ENCODE measurements at places on chromosomes 16 and 17.

GRCh38 chr16:12229759-12230594, 253.4 kb downstream of the SNX29 start:
- peak; percentile 46 for DNase-seq

DNA sequence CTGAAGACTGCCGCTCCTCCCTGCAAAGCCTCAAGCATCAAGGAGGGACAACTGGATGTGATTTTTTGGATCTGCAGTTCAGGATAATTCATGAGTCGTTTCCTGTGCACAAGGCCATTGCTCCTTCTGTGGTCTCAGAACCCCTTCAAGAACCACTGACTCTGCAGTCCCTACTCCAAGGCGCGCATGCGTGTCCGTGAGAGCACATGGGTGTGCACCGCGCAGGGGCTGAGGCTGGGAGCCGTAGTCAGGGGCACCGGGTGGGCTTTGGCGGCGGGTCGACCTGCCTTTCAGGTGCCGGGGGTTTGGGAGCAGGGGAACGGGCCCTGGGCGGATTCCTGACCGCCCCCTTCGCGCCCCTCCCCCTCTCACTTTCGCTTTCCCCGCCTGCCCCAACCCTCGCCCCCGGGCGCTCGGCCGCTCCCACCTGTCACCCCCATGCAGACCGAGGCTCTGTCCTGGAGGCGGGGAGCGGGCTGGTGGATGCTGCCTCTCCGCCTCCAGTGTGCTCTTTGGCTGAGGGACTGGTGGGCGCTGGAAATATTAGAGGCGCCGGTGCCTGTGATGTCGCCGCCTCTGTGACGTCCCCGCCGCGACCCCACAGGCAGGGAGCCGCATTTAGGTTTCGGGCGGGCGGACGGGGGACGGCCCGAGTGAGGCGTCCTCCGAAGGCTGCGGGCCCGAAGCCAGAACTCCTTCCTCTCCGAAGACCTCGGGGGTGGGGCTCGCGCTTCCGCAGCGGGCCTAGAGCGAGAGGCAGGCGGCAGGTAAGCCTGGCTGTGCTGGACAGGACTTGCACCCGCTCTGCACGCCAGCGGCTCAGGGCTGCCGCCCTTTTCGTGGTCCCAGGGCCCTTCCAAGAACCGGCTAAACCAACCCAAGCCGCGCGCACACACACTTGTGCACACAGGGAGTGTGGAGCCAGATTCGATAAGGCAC, at the start of gene SPATA32:
Gene SPATA32, minus strand, starts transcription at position 518 of the 939 bp plus-strand sequence. Its CDS starts 78 bp downstream, at position 440.
- peak; percentile 55 for DNase-seq

DNA sequence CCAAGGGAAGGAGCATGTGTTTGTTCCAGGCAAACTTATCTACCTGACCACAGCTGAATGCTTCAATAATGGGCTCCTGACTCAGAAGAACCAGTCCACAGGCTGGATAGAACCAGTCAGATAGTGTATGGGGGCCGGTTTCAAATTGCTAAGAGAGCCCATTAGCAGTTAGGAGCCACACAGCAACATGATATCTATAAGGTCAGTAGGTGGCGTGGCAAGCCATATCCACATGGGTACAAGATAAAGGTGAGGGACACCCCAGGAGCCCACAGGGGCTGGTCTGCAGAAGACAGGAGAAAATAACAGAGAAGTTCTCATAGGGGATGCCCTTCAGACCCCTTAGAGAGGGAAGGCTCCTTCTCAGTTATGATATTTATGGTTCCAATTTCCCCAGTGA, 31.6 kb upstream of the CDRT15 start:
- no peak for DNase-seq

DNA sequence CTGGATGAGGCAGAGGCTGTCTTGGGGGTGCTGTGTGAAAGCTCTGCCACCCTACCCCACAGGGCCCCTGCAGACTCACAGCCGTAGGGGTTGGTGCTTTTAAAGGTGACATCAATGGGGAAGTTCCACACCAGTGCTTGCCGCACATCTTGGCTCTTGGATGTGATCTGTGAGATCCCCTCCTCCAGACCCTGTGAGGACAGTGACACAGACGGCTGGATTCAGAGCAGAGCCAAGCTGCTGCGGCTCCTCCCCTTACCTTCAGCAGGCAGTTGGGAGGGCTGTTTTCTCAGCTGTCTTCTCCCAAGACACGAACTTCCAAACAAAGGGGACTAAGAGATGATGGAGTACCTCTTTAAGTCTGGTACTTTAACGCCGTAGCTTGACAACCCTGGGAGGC, 4.8 kb downstream of the B9D1 start:
- no peak for DNase-seq

- DNase-seq = no peak
Observed at GRCh38 chr17:59941131-59941530, 23.4 kb downstream of the RNFT1 start.

DNA sequence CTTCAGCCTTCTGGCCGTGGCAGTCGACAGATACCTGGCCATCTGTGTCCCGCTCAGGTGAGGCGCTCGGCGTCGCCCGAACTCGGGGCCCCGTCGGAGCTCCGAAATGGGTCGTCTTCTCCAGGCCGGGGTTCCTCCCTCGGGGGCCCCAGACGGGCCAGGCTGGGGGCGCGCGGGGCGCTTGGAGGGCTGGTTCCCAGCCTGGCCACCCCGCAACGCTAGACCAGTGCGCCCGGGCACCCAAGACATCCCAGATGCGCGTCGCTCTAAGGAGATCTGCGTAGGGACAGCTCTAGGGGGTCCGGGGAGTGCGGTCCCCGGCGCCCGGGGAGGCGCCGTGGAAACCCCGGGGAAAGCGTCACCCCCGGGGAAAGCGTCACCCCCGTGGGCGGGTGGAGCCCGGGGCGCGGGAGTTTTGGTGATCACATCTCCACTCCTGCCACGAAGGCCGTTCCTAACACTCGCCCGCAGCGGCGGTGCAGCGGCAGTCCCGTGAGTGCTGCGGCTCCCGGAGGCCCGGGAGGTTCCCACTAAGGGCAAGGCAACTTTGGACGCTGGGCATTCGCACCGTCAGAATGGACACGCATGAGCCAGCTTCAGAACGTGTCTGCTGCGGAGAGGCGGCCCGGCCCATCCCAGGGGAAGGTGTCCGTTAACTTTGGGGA, 729 bp downstream of the ADORA2B start:
- no peak for DNase-seq

GRCh38 chr17:74351552-74352210, 10.0 kb downstream of the BTBD17 start:
- no peak for DNase-seq

DNA sequence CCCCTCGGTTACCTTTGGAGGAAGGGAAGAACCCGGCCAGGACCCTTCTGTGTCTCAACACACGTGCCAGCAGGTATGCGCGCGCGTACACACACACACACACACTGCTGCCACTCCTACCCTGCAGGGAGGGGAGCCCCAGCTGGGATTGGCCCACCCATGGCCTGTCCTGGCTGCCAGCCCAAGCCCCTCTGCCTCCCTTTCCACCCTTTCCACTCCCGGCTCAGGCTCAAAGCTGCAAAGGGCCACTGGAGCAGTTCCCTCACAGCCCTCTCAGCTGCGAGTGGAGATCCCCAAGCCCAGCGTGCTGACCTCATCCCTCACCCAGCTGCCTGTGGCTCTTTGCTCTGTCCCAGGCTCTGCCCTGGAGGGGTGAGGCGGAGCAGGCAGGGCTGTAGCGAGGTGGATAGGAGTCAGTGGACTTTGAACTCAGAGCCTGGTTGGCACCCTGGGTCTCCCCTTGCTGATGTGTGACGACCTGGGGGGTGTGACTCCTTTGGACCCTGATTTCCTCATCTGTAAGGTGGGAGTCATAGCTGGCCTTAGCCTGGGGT, 14.5 kb downstream of the KIF19 start:
- no peak for DNase-seq

GRCh38 chr17:15740570-15741120, 8.6 kb downstream of the TBC1D26 start:
- DNase-seq = no peak

GRCh38 chr16:73739049-73739769, 557.4 kb upstream of the PSMD7 start:
- DNase-seq = no peak

GRCh38 chr17:75010683-75011400, 1.6 kb upstream of the MRPL58 start:
- peak; percentile 20 for DNase-seq

GRCh38 chr16:8088820-8089338, 501.4 kb downstream of the TMEM114 start:
- DNase-seq = no peak

- DNase-seq = no peak
Observed at GRCh38 chr17:76643553-76644148, at the start of gene ST6GALNAC1. ST6GALNAC1 (minus strand) TSS chr17:76643757; CDS start chr17:76643638, 119 bp downstream.

DNA sequence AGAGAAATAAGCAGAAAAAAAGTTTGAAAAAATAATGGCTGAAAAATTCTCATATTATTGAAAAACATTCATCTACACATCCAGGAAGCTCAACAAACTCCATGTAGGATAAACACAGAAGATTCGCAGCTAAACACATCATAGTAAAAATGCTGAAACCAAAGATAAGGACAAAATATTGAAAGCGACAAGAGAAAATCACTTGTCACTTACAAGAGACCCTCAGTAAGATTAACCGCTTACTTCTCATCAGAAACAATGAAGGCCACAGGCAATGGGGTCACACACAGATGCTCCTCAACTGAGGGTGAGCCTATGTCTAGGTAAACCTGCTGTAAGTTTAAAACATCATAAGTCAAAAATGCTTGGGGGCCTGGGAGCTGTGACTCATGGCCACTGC, 38.1 kb upstream of the METRNL start:
- no peak for DNase-seq

DNA sequence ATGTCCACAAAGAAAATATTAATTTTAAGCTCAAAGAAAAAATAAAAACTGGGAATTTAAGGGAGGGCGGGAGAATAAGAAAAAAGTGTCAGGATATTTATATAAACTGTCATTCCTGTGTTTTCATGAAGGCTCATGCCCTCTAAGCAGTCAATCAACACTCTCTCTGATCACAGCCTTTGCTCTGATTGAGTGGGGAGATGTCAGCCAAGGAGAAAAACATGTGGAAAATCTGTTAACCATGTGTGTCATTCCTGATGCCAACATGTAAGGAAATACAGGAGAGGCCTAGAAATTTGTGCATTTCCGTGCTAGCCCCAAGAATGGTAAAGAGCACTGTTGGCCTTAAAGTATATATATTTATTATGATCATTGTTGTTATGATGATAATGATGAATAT, 137.9 kb upstream of the IRX5 start:
- DNase-seq = no peak

DNA sequence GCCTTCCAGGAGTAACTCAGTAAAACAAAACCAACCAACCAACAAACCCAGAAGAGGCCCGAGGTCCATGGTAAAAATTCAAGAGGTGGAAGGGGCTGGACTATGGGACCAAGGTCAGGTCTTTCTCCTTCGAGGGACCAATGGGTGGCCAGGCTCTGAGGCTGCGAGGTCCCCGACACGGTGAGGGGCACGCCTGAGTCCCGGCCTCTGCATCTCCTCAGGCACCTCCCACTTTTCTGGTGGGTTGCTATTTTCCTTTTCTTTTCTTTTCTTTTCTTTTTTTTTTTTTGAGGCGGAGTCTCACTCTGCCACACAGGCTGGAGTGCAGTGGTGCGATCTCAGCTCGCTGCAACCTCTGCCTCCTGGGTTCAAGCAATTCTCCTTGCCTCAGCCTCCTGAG, 18.0 kb downstream of the CD7 start:
- DNase-seq = no peak

DNA sequence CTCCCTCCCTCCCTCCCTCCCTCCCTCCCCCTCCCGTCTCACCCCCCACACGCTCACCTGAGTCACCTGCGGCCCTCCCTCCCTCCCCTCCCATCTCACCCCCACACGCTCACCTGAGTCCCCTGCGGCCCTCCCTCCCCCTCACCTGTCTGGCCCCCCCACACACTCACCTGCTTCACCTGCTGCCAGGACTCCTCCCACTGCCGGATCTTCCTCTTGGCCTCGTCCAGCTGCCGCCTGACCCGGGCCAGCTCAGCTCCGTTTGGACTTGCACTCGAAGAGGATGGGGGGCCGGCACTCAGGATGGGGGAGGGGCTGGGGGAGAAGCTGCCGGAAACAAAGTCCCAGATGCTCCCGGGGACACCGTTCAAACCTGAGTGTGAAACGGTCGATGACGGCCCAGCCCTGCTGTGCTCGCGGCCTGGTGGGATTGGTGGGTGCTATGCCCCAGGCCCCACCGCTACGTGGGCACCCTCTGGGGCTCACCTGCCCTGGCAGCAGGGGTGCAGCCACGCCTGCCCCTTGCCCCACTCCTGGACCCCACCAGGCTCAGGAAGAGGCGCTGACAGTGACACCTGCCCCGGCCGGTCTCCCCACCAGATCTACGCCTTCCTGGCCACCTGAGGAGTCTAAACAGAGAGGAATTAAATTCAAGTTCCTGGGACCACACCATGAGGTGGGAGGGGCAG, 15.9 kb downstream of the GNPTG start:
- DNase-seq = no peak

DNA sequence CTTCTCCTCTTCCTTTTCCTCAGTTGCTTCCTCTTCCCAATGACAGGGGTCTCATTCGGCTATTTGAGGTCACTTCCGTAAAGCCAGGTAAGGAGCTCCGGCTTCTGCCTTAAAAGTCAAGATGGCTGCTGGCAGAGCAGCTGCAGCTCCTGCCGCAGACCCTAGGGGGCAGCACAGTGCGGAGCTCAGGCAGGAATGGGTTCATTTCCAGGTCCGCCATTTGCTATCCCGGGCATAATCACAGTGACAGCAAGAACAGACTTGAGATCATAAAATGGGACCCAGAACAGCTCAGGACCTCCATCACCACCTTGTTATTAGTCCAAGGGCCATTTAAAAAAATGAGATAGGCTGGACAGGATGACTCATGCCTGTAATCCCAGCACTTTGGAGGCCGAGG, 199.5 kb downstream of the ZNF18 start:
- no peak for DNase-seq

DNA sequence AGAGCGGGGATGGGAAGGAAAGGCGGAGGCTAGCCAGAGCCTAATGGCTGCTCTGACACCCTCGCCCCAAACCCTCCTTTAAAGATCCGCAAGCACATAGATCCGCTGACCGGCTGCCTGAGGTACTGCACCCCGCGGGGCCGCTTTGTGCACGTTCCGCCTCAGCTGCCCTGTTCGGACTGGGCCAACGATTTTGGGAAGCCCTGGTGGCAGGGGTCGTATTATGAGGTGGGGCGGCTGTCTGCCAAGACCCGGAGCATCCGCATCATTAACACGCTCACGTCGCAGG, 663 bp downstream of the CYB5D1 start:
- peak; percentile 59 for DNase-seq

GRCh38 chr17:15007147-15007553, 258.0 kb downstream of the PMP22 start:
- no peak for DNase-seq

DNA sequence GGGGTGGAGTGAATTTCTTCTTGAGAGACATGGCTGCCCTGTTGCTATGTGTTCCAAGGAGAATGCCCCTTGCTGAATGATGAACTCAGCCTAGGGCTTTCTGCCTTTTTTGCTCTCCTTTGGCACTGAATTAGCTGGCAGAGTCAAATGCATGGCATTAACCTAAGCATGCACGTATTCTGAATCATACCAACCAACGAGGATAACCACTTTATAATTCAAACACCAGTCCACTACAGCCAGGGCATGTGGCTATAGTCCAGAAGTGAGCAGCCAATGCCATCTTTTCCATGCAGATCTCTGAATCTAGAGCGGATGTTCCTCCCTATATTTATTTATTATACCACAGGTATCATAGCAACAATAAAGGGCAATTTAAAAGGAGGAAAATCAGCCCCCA, 15.7 kb downstream of the TMIGD1 start:
- DNase-seq = no peak
